ENCODE measurements at places on chromosomes 5 and 9. TPM values are rescaled to one million over a fixed set of nuclear protein-coding genes. Genes with fewer than 3 reads are reported as not detected.

Gene GLRA1
- total RNA-seq: not detected

Gene CCL27
- total RNA-seq: not detected

Gene CCNJL
- total RNA-seq: 0.18 TPM

Gene SPATA31A5
- not detected for total RNA-seq

Gene CARD9
- 2.2 TPM for total RNA-seq
